ENCODE measurements at places on chromosomes 3 and 15.
A peak's percentile ranks its signal among the peaks of the same experiment; 100 is the strongest.

GRCh38 chr3:133833267-133833666 lies 27.7 kb downstream of the SRPRB start:
- DNase-seq, result no peak

- DNase-seq, result peak; percentile 43
These were observed 153.5 kb downstream of the MECOM start for GRCh38 chr3:169509780-169510692.

GRCh38 chr15:69451951-69452691 lies 497 bp upstream of the RPLP1 start:
- no peak for DNase-seq

GRCh38 chr3:99013777-99014315 lies 112.4 kb upstream of the DCBLD2 start:
- DNase-seq, result no peak

DNA sequence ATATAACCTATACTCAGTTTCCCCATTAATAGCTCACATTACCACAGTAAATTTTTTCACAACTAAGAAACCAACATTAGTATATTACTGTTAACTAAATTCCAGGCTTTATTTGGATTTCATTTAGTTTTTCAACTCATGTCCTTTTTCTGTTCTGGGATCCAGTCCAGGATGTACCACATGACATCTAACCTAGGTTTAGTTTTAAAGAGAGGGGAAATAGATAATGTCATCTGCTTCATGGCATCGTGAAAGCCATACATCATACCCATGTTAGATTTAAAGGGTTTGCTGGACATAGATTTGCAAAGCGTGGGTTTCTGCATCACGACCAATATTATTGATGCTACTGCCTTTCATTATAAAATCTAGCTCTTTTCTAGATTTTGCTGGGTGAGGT lies 33.2 kb upstream of the RPP14 start:
- no peak for DNase-seq

GRCh38 chr3:49295489-49296058 lies 18.5 kb upstream of the C3orf62 start:
- DNase-seq, result no peak

DNA sequence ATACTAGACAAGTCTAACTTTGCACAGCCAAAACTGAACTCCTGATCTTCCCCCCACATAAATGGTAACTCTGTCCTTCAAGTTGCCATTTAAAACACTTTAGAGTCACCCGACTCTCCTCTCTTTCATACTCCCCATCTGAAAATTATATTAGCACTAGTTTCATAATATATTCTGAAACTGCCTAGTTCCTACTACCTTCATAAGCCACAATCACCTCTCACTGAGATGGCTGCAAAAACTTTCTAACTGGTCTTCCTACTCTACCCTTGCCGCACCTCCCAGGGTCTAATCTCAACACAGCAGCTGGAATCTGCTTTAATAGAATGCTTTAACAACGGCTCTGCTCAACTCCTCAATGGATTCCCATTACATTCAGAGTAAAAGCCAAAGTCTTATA lies 55.0 kb downstream of the GLB1 start:
- no peak for DNase-seq

GRCh38 chr3:150912501-150912900 lies 7.3 kb upstream of the MINDY4B start:
- DNase-seq, result no peak
